ENCODE measurements at places on chromosomes 7 and 10.
A peak's percentile ranks its signal among the peaks of the same experiment; 100 is the strongest.

- no peak for DNase-seq
Measured at GRCh38 chr7:19104811-19105210, 12.6 kb downstream of the TWIST1 start.

DNA sequence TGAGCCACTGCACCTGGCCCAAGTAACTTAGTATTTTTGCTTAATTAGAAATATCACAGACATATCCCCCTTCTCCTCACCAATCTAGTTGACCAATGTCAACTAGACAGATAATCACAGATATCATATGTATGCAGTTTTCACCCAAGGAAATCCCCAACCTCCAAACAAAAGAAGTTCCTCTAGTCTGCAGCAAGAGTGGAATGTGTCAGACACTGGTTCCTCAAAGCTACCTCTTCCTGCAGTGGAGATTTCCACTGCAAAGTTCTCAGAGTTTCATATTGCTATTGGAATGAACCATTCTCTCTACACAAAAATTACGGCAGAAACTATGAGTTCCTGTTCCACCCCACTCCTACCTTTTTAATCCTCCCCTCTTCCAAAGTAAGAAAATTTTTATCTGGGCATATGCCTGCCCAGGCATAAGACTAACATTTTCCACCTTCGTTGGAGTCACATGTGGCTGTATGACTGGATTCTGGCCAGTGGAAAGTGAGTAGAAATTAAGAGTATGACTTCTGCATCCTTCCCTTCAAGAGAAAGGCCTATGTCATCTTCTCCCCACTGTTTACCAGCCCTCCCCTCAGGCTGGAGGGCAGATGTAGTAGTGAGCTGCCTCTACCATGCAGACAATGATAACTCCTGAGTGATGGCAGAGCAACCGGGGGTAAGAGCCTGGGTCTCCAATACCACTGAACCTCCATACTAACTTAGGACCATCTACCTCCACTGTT is 103.0 kb downstream of the MYOF start:
- no peak for DNase-seq

DNA sequence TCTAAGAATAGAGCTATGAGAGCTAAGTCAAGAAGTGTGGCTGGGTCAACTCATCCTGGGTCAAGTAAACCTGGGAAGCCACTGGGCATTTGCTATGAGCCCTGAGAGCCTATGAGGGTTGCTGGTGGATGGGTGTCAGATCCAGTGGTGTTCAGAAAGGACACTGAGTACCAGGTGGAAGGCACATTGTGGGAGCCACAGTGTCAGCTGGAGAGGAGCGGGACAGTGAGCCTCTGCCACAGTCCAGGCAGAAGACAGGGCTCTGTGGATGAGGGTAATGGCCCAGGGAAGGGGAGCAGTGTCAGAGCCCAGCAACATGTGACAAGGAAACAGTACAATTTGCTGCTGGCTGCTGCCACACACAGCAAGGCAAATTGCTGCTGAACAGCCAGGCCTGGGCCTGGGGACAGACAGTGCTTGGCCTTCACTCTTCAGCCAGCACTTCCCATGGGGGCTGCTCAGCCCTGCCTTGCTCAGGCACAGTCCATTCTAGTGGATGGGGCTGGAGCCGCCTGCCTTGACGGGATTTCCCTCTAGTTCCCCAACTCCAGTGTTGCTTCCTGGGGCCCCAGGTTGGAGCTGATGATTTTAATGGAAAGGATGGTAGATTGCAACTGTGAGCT is 90.9 kb upstream of the CHST15 start:
- DNase-seq = no peak

DNA sequence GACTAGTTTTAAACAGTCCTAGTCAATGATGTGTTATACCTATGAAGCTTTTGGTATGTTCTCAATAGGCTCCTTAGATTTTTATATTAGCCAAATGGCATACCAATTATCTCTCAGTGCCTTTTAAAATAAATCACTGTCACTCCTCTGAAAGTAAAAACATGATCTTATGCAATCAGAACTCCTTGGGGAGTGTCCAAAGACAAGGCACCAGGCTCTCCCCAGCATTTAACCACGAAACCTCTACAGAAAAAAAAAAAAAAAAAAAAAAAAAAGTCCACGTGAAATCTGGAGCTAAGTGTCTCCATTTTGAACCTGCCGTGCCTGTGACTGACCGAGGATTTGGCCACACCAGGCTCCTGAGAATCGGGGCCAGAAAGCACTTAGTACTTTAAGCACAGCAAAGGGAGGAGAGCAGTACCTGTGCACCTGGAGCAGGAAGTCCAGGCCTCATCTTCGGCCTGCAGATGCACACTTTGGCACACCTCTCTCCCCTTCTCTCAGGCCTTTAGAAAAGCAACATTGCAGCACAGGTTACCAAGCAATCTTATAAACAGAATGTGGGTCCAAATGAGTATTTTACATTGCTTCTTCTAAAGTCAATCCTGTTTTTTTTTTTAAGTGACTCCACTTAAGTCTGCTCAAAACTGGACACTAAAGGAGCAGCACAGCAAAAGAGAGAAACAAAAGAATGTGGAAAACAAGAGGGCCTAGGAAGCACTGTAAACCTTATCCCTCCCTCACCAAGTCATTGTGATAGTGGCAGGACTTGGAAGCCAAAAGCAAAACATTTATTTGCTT is 1.5 kb downstream of the FAM13C start:
- DNase-seq = no peak

- no peak for DNase-seq
Measured at GRCh38 chr7:15459018-15459615, 102.7 kb downstream of the AGMO start.

- DNase-seq = no peak
Measured at GRCh38 chr7:112042631-112043030, 163.6 kb downstream of the DOCK4 start.

DNA sequence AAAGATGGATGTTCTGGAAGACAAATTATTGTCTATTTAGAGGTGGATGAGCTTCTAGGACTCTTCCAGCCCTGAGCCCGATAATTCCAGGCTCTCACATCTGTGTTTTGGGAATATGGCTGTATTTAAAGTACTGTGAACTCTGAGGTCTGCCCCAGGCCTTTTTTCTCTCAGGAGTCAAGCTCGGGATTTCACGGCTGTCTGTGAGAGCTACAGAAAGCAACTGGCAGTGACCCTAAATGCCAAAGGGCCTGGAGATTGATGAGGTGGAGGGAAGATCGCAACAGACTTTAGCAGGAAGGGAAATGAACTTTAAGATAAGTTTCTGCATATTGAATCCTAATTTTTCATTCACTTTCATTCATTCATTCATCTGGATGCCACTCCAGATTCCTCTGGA is 51.0 kb upstream of the COL13A1 start:
- DNase-seq = no peak

DNA sequence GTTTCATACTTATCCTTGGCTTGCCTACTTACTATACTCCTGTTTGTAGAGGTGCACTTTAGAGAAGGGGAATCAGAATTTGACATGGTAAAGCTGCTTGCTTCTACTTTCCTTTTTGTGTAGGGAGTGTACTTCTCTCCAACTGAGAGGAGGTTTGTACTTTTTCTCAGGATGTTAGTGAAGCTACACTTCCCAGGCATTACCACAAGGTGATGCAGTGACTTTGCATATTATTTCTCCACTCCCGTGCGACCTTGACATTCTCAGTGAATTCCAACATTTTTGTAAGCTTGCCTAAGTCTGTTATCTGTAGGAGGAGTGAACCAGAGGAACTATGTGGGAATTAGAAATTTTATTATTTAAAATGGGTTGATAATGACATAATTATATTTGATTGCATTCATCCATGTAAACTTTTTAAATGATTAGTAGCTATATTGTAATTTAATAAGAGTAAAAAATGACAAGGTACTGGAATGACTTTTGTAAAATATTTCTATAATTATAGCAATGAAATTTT is 5.2 kb downstream of the TAX1BP1 start:
- peak; percentile 78 for DNase-seq

DNA sequence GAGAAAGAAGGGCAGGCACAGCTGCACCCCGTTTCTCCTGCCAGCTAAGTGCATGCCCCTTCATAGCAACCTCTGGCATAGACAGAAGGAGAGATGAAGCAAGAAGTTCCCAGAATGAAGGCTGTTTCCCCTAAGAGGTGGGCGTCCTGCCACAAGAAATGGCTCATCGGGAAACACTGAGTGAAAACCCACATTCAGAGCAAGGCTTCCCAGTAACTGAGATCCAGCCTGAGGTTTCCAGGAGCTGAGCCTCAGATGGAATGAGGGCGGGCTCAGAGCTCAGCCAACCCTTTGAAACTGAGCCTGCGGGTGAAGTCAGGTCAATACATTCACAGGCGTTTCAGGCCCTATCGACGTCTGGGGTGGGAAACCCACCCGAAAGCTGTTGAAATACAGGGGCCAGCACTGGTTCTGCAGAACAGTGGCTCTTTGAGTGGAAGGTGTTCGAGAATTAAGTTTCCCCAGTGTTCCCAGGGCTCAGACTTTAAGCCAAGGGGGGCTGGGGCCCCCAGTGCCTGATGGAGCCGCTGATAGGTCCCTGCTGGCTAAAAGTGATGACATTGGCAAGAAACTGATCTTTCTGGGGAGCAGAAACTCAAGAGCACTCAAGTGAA is 510.2 kb downstream of the RPS24 start:
- DNase-seq = no peak

DNA sequence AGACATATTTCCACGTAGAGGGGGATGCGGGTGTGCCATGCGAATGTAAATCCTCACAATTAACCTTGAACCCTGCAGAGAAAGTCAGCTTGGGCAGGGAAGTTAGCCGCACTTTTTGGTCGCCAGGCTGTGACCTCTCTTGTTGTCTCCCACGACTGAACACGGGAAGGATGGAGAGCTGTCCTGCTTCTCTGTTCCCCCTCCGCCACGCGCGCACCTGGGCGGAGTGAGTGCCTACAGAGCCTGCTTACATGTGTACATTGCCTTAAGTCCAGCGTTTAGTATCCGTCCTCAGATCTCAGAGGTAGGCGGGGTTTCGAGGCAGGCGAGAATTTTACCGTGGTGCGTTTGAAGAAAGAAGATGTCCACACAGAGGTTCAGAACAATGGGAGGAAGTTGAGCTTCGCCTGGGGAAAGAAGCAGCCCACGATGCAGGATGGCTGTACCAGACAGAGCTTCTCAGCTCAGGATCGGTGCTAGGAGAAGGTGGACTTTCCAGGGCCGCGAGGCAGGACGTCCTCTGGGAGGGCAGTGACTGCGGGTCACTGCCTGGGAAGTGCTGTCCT is 482 bp upstream of the ERCC6 start:
- DNase-seq = peak; percentile 72

GRCh38 chr7:4028221-4028620 is 653.9 kb upstream of the FOXK1 start:
- no peak for DNase-seq

DNA sequence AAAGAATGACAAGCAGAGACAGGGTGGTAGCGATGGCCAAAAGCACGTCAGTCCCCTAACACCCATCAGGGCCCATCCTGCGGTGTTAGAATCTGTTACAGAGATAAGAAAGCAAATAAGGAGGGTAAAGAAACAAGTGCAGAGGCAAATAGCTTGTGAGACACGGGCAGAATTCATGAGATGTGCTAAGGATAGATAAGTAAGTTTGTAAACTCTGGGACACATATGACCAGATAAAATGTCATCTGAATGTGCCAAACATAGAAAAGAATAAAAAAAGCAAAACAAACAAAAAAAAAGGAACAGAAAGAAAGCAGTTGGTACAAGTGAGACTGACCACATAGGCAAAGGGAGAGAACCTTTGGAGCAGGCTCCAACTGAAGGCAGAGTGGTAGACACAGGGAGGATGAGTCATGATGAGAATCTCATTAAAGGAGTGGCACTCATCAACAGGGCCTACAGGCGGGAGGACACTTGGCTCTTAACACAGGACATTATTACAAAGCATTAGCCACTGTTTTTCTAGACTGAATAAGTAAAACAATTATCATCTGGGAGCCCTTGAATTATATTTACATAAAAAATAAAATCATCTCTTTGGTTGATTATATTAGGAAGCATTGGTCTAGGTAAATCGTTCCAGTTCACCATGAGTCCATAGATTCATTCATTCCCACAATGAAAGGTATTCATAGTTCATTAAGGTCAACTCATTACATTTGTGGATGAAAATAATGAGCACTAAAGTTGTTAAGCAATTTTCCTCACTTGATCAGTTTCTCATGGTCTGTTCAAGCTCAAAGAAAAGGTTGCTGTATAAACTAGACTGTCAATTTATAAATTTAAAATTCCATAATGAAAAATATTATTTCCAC is 21.5 kb upstream of the EPHB6 start:
- DNase-seq = peak; percentile 93

Measured in hematopoietic multipotent progenitor cell treated with erythropoietin and hydrocortisone succinate and interleukin-3 and kit ligand, for 6 days (in vitro differentiated cells).